Activated CD8-positive, alpha-beta memory T cell treated with anti-CD3 and anti-CD28 coated beads, Interleukin-2, amount 50 U/mL, for 48 hours (primary cell): ENCODE measurements at places on chromosomes 2 and 18.
A peak's percentile ranks its signal among the peaks of the same experiment; 100 is the strongest.

DNA sequence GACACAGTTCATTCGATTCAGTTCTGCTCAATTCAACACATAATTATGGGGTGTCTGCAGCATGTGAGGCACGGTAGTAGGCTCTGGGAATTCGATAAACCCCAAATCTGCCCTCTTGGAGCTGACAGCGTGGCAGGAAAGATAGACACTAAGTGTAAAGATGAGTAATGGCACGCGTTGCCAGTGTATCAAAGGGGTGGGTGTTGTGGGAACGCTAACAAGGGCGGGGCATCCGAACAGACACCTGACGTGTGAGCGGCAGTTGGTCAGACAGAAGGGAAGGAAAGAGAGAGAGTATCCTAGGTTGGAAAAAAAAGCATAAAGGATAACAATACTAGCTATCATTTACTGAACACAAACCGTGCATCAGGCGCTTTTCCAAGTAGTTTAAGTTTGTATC, 125.7 kb upstream of the HAAO start:
- no peak for DNase-seq

DNA sequence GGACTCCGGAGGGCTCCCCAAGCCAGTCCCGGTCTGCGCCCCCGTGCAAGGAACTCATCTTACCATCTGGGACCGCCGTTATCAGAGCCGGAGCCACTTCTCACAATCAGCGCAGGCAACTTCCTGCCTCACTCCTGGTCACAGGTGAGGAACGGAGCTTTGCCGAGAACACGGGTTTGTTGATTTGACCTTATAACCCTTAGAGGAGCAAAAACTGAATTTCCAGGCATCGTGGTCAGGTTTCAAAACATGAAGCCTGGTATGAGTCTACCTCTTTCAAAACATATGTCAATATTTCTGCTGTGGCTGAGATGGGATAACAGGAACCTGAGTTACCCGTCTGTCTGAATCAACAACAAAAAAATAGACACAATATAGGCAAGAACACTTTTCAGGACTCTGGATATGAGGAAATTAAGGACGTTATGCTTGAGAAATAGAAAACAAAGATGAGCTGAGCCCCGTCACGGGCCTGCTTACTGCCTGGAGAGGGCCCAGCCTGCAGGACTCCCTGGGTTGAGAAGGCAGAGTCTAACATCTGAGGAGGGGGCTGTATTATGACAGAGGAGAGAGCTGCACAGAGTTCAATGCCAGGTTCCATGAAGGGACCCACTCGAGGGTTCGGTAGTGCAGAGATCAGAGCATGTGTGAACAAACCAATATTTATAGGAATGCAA, 148.7 kb downstream of the NDUFA10 start:
- DNase-seq: peak; percentile 37

DNA sequence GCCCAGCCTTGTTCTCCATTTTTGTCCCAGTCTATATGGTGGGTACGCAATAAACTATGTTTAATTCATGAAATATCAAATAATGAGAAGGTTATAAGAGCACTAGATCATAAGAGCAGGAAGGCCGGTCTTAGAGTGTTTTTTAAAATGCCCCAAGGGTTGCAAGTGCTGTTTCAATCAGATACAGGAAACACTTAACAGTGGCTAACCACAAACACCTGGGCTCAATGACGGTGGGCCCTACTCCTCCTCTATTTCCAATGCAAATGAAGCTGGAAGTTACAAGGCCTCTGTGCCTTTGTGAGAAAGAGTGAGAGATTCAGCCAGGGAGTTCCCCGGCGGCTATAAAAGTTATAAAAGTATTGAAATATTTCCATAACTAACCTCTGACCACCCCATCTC, 18.9 kb upstream of the WDR33 start:
- DNase-seq: peak; percentile 67

DNA sequence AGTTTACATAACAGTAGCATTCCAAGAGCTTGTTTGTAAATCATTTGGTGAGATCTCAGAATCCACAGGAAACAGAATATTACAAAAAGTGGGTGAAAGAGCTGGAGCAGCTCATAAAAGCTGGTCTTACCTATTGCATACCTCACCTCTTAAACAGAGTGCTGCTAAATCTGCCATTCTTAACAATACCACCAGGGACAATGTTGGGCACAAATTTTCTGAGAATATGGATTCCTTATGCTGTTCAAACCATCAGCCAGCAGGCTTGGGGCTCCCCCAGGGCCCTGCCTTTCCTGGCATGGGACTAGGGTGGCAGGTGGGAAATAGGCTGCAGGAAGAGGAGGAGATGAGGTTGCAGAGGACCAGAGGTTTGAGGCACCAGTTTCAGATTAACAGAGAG, 55.6 kb downstream of the TGFA start:
- no peak for DNase-seq

- DNase-seq: no peak
These were observed 105.5 kb downstream of the UGGT1 start for GRCh38 chr2:128196471-128196931.

- DNase-seq: peak; percentile 75
These were observed 50.9 kb downstream of the ADNP2 start for GRCh38 chr18:80159713-80160636.

- no peak for DNase-seq
These were observed 182.8 kb upstream of the CRIM1 start for GRCh38 chr2:36172824-36173223.

- no peak for DNase-seq
These were observed 87.5 kb downstream of the TCF4 start for GRCh38 chr18:55500316-55501086.

GRCh38 chr2:233440714-233441113, 86.4 kb downstream of the DGKD start:
- DNase-seq: no peak

DNA sequence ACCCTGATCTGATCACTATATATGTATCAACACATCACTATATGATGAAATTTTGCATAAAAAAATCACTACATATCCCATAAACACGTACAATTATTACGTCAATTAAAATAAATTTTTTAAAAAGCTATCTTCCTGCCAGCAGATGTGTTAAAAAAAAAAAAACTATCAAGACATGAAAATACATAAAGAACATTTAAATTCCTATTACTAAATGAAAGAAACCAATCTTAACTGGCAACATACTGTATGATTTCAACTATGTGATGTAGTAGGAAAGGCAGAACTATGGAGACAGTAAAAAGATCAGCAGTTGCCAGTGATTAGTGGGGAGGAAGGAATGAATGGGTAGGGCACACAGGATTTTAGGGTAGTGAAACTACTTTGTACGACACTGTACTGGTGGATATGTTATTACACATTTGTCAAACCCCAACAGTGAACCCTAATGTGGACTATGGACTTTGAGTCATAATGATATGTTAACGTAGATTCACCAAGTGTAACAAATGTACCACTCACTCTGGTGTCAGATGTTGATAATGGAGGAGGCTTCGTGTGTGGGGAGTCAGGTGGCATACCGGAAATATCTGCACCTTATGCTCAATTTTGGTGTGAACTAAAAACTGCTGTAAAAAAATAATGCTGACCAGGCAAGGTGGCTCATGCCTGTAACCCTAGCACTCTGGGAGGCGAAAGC, 27.4 kb downstream of the USP34 start:
- DNase-seq: no peak

DNA sequence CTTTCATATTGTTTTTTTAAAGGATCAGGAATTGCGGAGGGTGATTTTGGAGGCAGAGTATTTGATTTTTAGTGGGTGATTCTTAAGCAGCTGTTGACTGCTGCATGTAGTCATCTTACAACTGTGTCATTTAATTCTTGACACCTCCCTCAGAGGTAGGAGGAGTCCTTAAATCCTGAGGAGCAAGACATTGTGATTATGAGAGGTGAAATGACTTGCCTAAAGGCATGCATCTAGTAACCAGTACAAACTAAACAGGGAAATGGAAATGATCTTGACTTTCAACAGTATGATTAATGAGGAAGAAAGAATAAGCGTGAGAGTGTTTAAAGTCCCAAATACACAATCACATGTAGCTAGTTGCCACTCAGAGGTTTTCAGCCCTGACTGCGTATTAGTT, 440.7 kb downstream of the THSD7B start:
- no peak for DNase-seq

GRCh38 chr2:39851651-39852110, 72.6 kb upstream of the THUMPD2 start:
- no peak for DNase-seq

DNA sequence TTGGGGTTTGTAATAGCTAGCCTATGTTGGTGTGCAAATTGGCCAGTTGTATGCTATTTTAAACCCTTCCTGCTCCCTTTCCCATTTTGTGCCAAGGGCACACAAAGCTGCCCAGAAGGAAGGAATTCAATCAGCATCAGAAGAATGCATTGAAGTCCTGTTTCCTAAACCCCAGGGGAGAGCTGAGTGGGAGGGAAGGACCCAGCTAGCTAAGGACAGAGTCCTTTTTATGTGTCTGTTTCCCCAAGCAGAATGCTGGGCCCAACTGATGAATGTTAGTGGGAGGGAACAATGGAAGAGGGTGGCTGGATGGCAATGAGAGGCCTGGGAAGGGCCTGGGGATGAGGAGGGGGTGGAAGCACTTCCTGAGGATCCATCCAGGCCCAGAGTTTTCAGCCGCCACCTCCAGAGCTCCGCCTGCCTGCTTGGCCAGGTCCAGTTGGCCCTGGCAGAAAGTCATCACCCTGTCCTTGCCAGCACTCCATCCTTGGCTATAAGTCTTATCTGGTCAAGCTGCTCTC, 32.7 kb downstream of the MEX3C start:
- DNase-seq: no peak

DNA sequence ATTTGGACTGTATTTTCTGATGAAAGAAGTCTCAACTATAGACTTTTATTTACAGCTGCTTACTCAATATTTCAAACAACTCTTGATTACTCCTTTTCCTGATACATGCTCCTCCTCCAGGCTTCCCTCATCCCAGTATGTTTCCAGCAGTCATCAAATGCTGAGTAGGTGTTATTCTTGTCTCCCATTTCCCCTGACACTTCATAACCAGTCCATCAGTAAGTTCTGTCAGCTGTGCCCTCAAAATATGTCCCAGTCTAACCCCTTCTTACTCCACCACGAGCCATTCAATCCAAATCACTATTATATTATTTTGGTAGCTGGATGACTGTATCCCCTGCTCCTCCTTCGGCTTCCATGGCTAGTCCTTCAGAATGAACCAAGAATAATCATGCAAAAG, 189.1 kb upstream of the DTNA start:
- no peak for DNase-seq

- DNase-seq: no peak
These were observed 3.5 kb downstream of the OSBPL6 start for GRCh38 chr2:178197791-178198190.

DNA sequence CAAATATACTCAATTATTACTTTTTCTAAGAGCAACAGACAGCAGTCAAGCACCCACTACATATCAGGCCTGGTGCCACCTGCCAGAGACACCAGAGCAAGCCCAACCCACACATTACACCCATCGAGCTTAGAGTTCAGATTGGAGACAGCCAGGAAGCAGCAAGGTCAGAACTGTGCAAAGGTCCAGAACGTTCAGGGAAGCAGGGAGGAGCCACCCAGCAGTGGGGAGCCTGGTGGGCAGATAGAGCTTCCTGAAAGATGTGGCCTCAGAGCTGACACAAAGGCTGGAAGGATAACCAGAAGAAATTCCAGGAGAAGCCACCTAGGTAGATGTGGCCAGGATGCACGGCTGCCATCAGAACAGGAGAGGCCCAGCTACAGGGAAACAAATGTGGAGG, 440.5 kb upstream of the ID2 start:
- no peak for DNase-seq

- no peak for DNase-seq
These were observed 34.0 kb upstream of the STRN start for GRCh38 chr2:37000318-37000717.

- no peak for DNase-seq
These were observed 202.3 kb upstream of the RAB6C start for GRCh38 chr2:129777146-129777545.

- DNase-seq: no peak
These were observed 1112.5 kb downstream of the CBLN2 start for GRCh38 chr18:71431689-71432088.

DNA sequence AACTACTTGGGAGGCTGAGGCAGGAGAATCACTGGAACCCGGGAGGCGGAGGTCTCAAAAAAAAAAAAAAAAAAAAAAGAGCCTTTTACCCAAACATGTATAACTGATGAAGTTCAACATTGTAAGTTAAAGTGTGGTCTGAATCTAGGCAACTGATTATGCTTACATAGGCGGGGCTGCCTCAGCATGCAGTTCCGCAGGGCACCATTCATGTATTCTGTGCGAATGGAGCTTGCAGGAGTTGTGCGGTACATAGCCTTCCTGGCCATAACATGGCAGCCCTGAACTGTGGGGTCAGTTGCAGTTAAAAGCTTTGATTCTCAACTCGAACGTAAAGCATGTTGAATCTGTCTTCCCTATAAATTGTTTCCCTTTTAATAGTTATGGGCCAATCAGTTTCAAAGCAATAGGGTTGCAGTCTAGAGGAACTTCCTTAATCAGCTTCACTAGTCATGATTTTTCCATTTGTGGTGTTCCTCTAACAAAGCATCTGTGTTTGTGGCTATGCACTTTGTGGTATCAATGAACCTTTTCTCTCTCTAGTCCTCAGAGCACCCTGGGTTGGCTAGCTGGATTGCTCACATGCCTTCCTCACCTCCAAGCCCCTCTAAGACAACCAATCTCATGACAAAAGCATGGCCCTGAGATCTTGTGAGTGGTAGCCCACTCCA, 30.6 kb upstream of the CEP68 start:
- DNase-seq: no peak

DNA sequence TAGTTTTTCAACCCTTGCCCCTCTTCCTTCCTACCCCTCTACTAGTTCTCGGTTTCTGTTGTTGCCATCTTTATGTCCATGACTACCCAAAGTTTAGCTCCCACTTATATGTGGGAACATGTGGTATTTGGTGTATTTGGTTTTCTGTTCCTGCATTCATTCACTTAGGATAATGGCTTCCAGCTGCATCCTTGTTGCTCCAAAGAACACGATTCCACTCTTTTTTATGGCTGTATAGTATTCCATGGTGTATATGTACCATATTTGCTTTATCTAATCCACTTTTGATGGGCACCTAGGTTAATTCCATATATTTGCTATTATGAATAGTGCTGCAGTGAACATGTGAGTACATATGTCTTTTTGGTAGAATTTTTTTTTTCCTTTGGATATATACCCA, 20.6 kb upstream of the DSC1 start:
- DNase-seq: no peak

DNA sequence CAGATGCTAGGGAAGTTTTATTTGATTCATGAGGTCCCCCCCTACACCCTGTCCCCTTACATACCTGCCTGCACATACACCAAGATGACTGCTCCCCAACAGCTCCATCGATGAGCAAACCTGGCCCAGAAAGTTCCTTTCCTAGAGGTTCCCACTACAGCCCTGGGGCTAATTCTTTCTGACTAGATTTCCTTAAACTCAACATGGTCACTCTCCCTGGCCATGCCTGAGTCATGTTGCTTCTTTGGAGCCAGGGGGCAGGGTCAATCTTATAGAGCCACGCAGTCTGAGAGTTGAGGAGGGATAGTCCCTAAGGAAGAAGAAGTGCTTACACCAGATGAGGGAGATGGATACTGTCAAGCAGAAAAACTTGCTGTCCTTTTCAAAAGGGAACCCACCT, 67.7 kb upstream of the GLI2 start:
- no peak for DNase-seq

- no peak for DNase-seq
These were observed 64.9 kb upstream of the KLHL29 start for GRCh38 chr2:23320058-23320457.

- no peak for DNase-seq
These were observed 140.1 kb upstream of the ASB18 start for GRCh38 chr2:236404346-236404745.
